ENCODE measurements at places on chromosomes 16 and 17. TPM values are rescaled to one million over a fixed set of nuclear protein-coding genes. Genes with fewer than 3 reads are reported as not detected.

The HBA1 gene
- polyA plus RNA-seq: not detected

The TBX4 gene
- 0.04 TPM for polyA plus RNA-seq

The IL21R gene
- polyA plus RNA-seq: 0.12 TPM

DNA sequence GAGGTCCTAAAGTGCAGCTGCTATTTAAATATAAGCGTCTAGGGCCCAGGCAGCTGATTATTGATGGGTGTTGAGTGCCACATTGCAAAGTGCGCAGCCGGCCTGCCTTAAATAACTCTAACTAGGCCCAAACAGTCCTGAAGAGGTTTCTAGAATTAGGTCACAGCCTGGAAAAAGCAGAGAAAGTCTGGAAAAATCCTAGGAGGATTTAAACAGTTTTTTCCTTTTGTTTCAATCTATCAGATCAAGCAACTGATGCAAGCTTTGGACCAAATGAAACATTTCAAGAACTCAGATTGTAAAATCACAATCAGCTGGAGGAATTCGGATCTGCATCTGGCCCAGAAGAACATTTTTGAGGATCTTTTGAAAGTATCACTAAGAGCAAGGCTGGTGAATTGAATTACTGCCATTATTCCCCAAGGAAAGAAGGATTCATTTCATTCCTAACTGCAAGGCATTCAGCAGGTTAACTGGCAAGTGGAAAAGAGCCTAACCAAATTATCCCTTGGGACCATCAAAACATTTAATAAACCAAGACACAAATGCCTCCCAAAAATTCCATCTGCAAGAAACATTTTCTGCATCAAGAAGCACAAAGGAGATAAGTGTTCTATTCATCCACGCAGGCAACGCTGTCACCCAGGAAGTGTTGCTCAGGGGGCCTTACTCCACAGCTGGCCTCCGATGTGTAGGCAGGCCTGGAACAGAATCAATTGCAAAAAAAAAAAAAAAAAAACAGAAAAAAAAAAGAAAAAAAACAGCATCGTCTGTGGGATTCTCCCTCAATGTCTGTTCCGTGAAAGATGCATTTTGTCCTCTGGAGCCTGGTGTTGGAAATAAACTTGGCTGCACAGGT, 46.1 kb downstream of the IRX3 start:
- DNase-seq: no peak

DNA sequence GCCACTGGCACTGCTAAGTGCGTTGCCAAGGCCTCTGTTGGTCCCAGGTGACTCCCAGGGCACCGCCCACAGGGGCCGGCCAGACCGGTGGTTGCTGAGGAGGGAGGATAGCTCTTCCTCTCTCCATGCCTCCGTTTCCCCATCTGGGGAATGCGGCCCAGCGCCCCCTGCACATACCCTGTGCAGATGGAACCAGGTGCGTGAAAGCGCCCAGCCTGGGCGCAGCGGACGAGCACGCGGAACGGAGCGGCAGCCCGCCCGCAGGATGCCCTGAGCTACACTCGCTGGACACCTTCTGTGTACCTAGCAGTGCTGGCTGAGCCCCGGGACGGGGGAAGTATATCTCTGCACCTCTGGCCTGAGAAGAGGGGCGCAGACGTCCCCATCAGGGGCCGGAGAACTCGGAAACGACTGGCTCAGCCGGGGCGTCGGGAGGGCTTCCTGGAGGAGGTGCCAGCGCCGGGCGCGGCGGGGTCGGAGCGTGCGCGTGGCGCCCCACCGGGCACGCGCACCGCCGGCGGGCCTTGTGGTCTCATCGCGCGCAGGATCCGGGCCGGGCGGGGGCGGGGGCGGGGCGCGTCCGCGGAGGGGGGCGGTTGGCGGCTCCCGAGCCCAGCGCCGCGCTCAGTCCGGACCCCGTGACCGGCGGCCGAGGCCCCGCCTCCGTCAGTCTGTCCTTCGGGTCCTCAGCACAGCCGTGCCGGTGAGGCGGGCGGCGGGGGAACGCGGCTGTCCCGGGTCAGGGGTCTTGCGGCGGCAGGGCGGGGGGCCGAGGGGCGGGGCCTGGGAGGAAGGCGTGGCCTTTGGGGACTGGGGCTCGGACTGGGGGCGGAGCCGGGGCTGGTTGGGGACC, at the start of the genes CCDC78 and HAGHL:
Gene CCDC78 (minus strand): TSS at position 6 of the 853 bp plus-strand sequence. CDS start 76 bp downstream, outside the sequence.
Gene HAGHL (plus strand): TSS at position 669 of the 853 bp plus-strand sequence. CDS start 404 bp downstream, outside the sequence.
- DNase-seq: no peak

GRCh38 chr16:89155184-89155679, 16.3 kb upstream of the CDH15 start:
- no peak for DNase-seq

DNA sequence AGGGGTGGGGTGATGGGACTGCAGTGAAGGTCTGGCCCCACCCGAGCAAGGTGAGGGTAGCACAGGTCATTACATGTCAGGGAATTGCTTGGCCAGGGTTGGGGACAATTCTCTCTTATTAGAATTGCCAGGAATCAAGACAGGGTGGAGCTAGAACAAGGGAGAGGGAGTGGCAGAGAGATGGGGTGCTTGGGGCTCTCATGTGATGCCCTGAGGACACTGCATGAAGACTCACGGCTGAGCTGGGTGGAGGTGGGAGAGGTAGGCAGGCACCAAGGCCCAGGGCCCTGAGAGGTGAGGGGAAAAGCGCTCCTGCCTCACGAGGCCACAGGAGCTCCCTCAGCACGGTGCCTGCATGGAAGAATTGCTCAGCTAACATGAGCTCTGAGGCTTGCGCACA, 3.6 kb downstream of the DPEP1 start:
- no peak for DNase-seq

DNA sequence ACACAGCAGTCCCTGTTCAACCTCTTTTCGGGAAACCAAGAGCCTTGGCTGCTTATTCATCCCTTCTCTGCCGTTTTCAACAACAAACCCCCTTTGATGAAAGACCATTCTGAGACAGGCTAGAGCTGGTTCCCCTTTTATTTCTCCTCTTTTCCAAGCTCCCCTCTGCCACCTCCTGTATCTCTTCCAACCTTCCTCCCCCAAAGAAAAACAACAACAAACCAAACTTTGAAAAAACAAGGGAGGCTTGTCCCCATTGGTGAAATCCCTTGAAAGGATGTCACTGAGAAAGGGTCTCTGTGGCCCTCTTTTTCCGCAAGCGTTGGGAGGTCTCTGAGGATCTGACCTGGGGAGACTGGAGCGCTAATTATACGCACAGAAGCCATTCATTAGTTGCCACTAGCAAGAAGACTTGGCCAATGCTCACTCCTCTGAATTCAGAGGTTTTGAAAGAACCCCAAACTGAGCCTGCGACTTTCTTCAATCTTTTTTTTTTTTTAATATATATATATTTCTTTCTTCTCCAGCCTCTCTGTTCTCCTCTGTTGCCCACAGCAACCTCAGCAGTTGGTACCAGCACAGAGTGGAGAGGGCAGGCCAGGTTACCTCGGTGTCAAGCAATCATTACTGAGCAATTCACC, 101.4 kb downstream of the PITPNC1 start:
- no peak for DNase-seq

All from keratinocyte (primary cell).